ENCODE measurements at places on chromosomes 3 and 15.

DNA sequence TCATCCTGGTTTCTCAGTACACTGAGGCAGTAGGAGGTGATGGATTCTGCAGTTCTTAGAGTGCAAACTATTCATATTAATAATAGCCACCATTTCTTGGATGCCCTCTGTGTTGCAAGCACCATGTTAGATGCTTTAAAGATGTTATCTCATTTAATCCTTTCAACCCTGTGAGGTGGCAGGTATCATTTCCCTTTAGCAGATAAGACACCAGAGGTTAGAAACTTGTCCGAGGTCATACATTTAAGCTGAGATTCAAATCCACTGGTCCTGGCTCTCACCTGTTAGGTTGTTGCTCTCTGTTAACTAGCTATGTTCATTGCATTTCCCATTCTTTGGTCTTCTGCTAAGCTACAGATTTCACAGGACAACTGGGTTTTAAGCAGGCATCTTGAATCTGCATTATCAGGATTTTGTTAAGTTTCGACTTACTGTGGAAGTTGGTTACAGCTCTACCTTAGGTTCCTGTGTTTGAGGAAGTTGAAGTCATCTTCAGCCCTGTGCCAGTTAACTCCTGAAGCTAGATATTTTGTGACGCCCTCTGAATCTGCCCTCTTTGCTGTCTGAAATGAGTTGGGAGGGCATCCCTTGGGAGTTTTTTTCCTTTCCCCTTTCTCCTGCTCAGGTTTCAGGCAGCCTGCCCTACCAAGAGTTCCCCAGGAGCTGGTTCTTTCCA is 6.4 kb downstream of the PDE8A start:
- peak; percentile 16 for DNase-seq

- DNase-seq: no peak
Measured at GRCh38 chr3:47455806-47456452, 19.8 kb downstream of the SCAP start.

DNA sequence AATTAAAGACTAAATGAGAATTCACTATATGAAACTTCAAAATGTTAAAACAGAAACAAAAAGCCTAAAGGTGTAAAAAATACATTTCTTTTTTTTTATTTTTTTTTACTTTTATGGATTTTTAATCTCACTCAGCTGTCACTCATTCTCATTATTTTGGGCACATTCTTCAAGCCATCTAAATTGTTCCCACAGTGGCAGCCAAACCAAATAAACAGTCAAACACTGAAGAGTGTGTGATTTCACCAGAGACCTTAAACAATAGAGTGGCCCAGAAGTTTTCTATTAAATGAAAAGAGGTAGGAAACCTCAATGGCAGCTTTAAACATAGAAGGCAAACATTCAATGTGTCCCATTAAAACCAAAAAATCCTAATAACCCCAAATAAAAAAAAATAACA is 616.1 kb downstream of the OTOL1 start:
- no peak for DNase-seq

- DNase-seq: no peak
Measured at GRCh38 chr15:70240820-70241430, 143.2 kb upstream of the TLE3 start.

DNA sequence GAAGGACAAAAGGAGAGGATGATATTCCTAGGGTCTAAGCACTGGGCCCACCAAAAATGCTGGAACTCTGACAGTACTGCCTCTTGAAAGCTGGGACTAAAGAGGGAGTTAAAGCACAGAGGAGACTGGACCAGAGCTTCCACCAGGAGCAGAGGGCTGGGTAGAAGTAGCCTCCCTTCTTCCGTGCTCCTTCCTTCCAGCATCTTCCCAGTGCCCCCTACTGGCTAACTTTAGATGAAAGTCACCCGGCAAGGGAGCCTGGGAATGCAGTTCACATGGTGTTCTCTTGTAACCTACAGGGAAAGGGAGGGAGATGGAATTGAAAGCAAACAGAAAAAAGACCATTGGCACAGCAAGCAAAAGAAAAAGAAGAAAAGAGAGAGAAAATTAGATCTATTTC is 106.1 kb upstream of the COL8A1 start:
- DNase-seq: peak; percentile 32

- DNase-seq: no peak
Measured at GRCh38 chr3:31624083-31624709, 91.5 kb downstream of the STT3B start.

- no peak for DNase-seq
Measured at GRCh38 chr3:107365051-107365450, 12.2 kb upstream of the CCDC54 start.

DNA sequence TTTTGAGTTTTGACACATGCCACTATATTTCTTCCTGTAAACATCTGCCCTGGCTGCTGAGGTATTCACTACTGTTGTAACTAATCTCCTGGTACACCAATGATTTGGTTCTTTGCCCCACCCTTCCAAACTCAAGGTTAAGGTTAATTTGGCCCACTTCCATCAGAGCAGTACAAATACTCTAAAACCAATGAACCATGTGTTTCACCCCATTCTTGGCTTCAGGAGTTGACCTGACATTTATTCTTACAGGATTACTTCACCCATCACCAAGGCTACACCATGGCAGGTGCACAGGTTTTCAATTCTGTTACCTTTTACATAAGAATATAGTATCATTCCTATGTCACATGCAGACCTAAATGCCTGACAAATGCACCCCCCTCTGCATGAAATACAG is 1179.9 kb downstream of the ZPLD1 start:
- no peak for DNase-seq

DNA sequence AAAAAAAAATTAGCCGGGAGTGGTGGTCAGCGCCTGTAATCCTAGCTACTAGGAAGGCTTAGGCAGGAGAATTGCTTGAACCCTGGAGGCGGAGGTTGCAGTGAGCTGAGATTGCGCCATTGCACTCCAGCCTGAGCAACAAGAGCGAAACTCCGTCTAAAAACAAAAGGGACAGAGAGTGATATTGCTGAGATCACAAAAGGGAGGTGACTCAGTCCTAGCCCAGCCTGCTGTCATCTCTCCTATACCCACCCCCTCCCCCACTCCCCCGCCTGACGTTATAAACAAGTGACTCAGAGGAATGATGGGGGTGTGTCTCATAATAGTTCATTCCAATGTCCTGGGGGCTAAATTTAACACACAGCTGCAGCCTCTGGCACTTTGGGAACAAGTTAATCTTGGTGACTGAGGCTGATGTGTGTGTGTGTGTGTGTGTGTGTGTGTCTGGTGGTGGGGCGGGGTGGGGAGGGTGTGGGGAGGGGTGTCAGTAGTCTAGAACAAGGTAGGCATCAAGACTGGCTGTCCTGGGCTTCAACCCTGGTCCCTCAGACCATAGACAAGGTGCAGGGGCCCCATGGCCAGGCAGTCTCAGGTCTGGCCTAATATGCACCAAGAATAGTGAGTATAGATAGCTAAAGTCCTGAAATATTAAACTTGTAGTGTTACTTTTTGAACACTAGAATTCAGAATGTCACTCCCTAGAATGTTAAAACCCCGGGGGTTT is 1.3 kb upstream of the KLHL40 start:
- peak; percentile 70 for DNase-seq

DNA sequence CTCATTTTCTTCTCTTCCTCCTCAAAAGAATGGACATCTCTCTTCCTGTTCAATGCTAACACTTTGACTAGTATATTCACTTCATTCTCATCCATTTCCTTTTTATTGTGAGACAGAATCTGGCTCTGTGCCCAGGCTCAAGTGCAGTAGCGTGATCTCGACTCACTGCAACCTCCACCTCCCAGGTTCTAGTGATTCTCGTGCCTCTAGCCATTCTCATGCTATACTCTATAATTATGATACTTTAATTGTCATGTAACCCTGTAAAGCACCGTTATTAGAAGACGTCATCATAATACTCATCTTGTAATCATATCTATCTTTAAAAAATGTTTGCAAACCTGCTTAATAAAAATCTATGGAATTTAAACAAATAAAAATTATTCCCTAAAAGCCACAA is 107.0 kb downstream of the SHOX2 start:
- DNase-seq: no peak

DNA sequence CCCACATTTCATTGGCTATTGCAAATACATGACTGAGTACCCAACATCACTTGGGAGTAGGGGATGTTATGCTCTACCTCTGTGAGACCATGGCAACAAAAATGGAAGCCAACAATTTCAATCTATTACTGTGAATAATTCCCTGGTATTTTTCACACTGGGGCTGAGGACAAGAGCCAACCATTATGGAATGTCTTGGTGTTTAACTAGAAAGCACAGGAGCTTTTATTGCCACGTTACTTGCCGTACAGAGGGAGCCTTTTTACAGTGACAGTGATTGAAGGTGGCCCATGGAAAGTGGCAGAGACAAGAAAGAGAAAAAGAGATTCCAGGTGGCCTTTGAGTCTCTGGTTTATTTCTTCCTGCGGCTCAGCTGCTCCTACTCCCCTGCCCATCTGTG is 105.7 kb upstream of the TBC1D5 start:
- no peak for DNase-seq

GRCh38 chr3:72892081-72892775 is 4.4 kb downstream of the GXYLT2 start:
- DNase-seq: no peak

DNA sequence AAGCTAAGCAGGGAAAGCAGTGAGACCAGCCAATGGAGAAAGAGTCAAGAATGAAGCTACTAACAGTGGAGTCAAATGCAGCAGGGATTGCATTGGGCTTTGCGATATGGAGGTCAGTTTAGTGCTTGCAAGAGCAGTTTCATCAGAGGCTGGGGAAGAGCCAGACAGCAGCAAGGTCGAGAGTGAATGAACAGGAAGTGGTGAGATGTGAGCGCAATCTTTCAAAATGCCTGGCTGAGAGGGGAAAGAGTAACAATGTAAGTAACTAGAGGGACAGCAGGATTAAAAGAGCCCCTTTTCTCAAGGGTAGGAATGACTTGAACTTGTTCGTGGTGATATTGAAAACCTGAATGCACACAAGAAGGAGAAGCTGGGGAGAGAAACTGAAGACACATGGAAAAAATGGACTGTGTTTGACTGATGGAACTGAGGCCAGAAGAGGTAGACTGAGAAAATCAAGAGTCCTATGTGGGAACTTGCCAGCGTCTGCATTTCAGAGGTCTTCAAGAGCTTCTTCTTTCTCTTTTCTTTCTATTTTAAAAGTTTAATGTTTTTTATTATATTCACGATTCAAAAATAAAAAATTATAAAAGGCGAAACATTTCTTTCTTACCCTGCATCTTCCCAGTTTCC is 30.6 kb upstream of the GPR160 start:
- peak; percentile 71 for DNase-seq

- no peak for DNase-seq
Measured at GRCh38 chr3:184766555-184767261, 45.3 kb upstream of the VPS8 start.

DNA sequence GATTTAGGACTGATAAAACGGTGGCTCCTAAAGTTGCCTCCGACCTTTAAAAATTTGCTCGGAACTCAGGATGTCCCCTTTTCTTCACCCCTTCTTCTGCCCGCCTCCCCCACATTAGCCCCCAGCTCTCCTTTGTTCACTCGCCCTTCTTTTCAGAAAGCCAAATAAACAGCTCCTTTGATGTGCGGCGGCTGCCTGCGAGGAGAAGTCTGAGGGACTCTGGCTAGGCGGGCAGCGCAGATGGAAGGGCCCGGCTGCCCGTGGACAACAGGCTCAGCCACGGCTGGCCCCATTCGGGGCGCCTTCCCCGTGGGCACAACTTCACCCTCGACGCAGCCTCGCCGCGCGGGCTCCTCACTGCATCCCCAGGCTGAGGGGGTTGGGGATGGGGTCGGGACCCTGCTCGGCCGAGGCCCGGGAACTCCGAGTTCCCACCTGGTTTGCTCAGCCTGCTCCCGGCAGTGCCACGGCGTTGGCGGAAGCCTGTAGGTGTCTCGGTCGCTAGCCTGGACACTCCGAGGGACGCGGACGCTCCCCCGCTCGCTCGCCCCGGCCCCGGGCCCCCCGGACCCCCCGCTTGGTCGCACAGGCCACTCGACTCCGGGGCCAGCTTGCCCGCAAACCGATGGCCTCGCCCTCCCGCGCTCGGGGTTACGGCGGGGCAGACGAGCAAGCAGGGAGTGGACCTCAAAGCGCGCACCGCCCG is 897 bp upstream of the TLE3 start:
- DNase-seq: no peak

GRCh38 chr3:74621581-74621980 is 7.1 kb upstream of the CNTN3 start:
- DNase-seq: no peak

DNA sequence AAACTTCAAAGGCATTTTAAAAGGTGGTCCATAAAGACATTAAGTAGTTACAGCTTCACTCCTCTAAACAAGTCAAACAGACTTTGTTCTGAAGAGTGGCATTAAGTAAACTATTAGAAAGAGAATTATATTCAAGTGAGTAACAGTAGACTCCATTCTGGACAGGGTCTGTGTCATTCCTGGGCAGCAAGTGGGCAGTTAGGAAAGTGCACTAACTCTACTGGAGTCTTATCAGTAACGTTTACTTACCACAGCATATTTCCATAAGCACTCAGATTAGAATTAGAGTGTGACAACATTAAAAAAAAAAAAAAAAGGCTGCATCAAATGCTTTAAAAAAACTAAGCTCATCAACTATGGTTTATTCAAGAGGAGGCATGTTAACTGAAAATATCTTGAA is 10.6 kb downstream of the UBR1 start:
- DNase-seq: no peak

DNA sequence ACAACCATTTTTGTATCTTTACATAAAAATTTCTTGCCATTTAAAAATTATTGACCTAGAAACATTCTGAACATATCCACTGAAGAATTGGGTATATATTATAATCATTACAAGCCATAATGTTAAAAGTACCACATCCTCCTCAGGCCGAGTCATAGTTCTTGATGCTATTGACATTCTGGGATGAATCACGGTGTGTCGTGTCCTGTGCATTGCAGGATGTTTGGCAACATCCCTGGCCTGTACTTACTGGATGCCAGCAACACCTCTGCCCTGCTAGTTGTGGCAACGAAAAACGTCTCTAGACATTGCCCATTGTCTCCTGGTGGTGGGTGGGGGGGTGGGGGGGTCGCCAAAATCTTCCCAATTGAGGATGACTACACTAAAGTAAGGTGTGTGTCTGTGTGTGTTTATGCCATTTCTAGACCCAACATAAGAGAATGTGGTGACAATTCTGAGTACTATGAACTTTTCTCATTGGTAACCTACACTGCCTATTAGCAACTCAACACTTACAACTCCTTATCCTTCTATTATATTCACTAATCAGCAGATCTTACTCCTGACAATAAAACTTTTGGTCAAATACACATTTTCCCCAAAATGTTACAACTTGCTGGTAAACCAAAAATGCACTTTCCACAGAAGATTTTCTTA is 471.6 kb downstream of the FOXP1 start:
- DNase-seq: peak; percentile 50

GRCh38 chr3:157330206-157330605 is 106.4 kb upstream of the PTX3 start:
- DNase-seq: no peak

- DNase-seq: no peak
Measured at GRCh38 chr3:137217733-137218132, 259.9 kb downstream of the IL20RB start.

DNA sequence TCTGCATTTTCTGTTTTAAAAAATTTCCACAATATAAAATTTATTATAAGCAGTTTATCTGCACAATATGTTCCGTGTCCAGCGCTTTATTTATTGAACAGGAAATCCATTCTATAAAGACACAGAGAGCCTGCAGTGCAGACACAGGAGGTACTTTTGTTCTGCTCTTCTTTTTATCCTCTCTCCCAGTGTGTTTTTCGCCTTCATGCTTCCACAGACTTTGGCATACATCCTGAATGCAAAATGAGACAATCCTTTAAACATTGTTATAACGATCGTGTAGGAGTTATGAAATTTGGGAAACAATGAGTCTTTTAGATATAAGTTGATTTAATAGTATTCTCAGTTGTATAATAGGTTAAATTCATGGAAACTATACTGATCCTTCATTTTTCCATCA is 749.2 kb downstream of the NAALADL2 start:
- DNase-seq: no peak

- no peak for DNase-seq
Measured at GRCh38 chr15:63891768-63892133, 58.0 kb upstream of the HERC1 start.

All from activated CD4-positive, alpha-beta T cell treated with anti-CD3 and anti-CD28 coated beads, Interleukin-2, amount 50 U/mL, for 16 hours (primary cell).